ENCODE measurements at places on chromosomes 16 and 17.
A peak's percentile ranks its signal among the peaks of the same experiment; 100 is the strongest.

DNA sequence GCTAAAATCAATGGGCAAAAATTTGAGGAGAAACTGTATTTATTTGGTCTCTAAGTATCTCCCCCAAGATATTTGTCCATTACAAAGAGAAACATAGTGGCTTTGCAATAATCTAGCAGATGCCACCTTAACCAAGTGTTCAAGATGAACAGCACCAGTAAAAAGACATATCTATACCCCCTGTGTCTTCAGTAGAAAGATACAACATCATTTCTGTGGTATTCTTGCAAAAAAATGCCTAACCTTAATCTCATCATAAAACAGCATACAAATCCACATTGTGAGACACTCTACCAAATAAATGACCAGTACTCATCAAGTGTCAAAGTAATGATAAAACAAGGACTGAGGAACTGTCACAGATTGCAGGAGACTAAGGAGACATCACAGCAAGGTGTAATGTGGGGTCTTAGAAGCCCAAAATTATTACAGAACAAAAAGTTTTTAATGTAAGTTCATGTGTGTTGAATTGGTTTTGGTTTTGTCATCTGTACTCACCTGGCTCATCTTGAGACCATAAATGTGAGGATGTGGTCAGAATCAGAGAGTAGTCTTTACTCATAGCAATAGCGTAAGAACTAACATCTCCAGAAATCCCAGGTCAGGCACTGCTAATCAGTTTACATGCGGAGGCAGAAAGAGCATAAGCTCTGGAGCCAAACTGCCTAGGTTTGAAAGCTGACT, 77.2 kb downstream of the AATF start:
- no peak for DNase-seq

GRCh38 chr17:42342242-42343008, 45.8 kb downstream of the STAT3 start:
- DNase-seq: peak; percentile 65

DNA sequence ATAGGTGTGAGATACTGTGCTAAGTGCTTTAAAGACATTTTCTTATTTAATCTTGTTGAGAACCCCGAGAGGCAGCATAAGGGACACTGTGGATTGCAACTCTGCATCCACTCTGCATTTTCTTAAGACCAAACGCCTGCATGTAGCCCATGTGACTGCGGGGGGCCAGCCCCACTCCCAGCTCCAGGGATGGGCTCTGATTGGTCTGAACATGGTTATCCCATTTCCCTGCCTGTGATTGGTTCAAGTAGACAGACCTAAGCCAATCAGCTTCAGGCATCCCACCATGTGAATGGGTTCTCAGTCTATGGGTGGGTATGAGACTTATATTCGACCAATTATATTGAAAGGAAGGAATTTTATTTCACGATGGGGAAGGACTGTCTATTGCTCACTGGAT, 33.2 kb upstream of the USP7 start:
- DNase-seq: no peak

- no peak for DNase-seq
These were observed 5.1 kb downstream of the ANKRD40CL start for GRCh38 chr17:50762177-50762576.

DNA sequence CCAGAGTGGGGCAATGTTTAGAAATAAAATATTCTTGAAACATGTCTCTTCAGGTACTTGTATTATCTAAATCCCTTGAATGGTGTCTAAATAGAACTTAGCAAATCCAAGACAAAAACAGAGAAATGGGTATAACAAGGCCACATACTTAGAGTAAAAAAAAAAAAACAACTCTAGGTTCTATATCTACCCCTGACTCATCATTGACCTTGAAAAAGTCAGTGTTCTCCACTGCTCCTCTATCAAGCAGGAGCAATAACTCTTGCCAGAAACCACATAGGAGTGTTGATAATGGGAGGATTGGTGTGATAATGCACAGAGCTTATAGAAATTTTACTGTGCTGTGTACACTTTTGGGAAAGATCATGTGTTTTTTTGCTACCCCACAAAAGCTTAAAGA, 296.6 kb upstream of the PMFBP1 start:
- no peak for DNase-seq

DNA sequence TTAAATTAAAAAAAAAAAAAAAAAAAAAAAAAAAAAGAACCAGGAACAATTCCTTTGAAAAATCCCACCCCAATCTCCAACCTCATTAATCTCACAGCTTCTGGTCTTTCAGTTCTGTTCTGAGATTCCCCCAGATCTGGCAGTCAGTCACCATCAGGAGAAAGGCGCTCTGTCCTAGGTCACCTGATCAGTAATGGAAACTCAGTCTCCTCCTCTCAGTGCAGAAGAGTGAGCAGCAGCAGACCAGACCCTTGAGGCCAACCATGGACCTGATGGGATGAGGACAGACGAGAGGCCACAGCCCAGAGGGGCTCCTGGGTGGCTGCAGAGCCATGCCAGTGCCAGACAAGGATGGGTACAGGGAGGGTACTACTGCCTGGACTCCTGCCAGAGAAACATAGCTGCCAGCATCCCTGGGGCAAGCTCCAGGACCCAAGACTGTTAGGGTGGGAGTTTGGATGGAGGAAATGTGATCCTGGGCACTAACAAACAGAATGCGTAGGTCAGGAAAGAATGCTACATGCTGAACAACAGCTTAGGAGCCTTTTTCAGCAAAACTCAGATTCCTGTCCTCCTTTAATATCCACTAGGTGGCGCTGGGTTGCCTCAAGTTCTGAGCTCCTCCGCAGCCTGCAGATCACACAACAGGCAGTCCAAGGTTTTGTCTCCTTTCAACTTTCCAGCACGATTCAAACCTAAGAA, 28.7 kb downstream of the MPG start:
- peak; percentile 70 for DNase-seq

DNA sequence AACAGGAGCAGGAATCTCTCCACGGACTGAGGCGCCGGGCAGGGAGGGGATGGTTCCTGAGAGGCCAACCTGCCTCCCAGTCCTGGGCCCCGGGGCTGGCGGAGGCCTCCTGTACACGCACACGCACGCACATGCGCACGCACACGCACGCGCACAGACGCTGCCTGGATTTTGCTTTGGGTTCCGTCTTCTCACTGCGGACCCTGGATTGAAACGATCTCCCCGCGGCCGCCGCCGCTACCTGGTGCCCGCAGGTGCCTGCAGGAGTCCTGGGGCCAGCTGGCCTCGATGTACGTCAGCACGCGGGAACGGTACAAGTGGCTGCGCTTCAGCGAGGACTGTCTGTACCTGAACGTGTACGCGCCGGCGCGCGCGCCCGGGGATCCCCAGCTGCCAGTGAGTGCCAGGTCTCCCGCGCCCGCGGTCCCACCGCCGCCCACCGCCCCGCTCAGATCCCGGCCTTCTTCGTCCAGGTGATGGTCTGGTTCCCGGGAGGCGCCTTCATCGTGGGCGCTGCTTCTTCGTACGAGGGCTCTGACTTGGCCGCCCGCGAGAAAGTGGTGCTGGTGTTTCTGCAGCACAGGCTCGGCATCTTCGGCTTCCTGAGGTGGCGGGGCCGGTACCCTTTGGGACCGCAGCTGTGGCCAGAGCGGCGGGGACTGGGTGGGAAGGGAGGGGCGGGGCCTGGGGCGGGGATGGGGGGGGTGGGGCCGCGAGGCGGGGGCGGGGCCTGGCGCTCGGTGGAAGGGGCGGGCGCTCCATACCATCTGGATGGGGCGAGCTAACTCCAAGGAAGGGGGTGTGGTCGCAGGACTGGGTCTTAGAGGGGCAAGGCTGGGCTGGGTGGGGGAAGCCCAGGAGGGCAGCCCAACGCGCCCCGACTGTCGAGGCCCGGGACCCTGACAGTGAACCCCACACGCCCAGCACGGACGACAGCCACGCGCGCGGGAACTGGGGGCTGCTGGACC, 12.3 kb downstream of the CES4A start:
- no peak for DNase-seq

GRCh38 chr16:28292731-28293600, 641 bp downstream of the SBK1 start:
- no peak for DNase-seq

GRCh38 chr17:78127239-78127887, 1.2 kb downstream of the TMC6 start:
- no peak for DNase-seq

DNA sequence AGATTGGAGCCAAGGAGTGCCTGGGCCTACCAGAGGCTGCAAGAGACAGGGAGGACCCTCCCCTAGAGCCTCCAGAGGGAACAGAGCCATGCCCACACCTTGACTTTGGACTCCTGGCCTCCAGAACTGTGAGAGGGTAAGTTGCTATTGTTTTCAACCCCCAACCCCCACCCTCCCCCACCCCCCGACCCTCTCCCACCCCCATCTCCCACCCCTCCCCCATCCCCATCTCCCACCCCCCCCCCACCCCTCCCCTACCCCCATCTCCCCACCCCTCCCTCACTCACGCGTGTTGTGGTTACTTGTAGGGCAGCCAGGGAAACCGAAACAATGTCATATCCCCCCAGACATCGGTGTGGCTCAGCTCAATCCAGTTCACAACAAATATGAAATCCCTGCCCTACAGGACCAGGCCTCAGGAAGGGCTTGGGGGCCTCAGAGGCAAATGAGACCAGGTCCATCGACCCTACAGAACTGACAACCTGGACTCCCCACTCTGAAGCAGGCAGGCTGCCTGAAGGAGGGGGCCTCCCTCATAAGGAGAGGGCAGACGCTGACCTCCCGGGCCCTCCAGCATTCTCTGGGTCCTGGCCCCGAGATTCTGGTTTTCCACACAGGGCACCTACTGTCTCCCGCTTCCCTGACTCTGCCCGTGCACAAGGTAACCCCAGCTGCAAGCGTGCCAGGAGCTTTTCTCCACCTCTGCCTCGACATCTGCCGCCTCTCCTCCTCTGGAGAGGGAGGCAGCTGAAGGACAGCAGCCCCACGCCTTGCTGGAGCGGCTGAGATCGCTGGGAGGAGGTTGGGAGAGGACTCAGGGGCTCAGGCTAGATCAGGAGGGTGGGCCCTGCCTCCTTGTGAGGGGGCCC, 3.0 kb upstream of the ZCCHC14 start:
- no peak for DNase-seq

- DNase-seq: no peak
These were observed 178.3 kb upstream of the CHMP6 start for GRCh38 chr17:80813318-80813717.

GRCh38 chr16:69012906-69013305, 92.5 kb upstream of the HAS3 start:
- DNase-seq: no peak

DNA sequence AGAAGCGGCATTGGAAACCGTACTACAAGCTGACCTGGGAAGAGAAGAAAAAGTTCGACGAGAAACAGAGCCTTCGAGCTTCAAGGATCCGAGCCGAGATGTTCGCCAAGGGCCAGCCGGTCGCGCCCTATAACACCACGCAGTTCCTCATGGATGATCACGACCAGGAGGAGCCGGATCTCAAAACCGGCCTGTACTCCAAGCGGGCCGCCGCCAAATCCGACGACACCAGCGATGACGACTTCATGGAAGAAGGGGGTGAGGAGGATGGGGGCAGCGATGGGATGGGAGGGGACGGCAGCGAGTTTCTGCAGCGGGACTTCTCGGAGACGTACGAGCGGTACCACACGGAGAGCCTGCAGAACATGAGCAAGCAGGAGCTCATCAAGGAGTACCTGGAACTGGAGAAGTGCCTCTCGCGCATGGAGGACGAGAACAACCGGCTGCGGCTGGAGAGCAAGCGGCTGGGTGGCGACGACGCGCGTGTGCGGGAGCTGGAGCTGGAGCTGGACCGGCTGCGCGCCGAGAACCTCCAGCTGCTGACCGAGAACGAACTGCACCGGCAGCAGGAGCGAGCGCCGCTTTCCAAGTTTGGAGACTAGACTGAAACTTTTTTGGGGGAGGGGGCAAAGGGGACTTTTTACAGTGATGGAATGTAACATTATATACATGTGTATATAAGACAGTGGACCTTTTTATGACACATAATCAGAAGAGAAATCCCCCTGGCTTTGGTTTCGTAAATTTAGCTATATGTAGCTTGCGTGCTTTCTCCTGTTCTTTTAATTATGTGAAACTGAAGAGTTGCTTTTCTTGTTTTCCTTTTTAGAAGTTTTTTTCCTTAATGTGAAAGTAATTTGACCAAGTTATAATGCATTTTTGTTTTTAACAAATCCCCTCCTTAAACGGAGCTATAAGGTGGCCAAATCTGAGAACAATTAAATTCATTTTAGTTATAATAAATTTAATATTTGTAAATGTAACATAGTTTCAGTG, 1.7 kb downstream of the HEXIM1 start:
- DNase-seq: peak; percentile 62

DNA sequence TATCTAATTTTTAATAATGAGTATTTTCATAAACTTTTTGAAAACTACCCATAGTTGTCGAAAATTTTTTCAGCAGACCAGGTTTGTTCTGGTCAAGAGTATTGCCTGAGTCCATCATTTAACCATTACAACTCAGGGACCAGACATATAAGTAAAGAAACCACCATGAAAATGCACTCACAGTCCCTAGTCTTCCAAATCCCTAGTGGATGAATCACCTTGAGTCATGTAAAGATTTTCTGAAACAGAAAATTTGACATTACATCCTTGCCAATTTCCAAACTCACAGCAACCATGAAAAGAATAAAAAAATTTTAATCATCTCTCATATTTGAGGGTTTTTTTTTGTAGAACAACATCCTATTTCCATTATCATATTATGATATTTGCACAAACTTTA, 1337.5 kb upstream of the CDH8 start:
- no peak for DNase-seq

GRCh38 chr16:72749091-72749490, 298.8 kb downstream of the ZFHX3 start:
- no peak for DNase-seq

DNA sequence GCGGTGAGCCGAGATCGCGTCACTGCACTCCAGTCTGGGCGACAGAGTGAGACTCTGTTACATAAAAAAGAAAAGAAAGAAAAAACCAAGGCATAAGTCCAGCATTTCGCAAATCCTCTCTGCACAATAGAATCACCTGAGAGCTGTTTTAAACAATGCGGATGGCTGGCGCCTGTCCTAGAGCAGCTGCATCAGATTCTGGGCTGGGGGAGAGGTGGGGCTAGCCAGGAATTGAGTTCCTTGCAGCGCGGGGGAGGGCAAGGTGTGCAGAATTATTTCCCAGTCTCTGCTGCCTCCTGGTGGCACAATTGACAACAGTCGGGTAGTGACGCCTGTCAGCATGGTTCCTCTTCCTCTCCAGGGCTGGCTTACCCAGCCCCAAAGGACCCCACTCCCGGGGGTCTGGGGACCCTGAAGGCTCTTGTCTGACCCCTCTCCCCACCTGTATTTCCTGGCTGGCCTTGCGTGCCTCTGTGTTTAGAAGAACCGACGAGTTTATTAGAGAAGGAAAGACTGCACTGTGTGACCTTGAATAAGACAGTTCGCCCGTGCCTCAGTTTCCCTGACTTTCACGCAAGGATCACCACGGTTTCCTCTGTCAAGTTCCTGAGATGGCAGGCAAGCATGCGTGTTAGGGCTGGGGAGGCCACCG, 41.1 kb upstream of the PLCG2 start:
- peak; percentile 75 for DNase-seq

DNA sequence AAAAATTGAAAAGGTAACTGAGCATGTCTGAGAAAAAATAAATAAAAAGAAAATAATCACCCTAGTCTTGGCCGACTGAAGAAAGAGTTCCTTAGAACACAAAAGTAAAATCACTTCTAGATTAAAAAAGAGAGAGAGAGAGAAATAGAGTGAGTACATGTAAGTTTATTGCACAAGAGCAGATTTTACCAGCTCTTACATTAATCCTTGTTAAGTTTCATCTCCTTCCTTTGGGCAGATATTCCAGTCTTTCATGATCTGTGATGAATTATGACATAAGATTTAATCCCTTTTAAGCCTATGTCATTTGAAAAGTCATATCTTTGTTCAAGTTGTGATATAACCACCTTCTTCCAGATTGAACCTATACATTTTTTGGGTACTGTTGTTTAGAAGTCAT, 54.8 kb downstream of the NFAT5 start:
- DNase-seq: peak; percentile 24

- DNase-seq: no peak
These were observed 15.9 kb upstream of the TBX2 start for GRCh38 chr17:61383689-61384201.

Data from fibroblast of lung (primary cell).